ENCODE measurements at places on chromosomes 2 and 18. TPM values are rescaled to one million over a fixed set of nuclear protein-coding genes. Genes with fewer than 3 reads are reported as not detected.

The ACOXL gene
- polyA plus RNA-seq: 0.43 TPM

The GEN1 gene
- 19.4 TPM for polyA plus RNA-seq

The TRIM43 gene
- 0.47 TPM for polyA plus RNA-seq

GRCh38 chr2:217218269-217219163, 358.7 kb upstream of the TNP1 start:
- DNase-seq: no peak

GRCh38 chr2:177123048-177123447, 89.5 kb upstream of the HNRNPA3 start:
- DNase-seq: no peak

DNA sequence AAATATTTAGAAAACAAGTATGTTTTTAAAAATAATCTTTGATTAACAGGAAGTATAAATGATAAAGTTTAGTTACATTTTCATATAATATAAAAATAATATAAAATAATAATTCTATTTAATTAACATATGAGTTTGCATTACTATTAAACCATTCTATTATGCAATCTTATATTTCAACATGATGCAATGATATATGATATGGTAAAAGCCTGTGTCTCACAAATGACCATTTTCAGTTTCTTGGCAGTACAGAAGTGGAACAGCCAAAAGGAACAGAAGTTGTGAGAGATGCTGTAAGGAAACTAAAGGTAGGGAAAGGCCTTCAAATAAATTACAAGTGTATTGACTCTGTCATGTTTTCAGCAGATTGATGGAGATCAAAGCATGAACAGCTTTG, 230.8 kb downstream of the GULP1 start:
- DNase-seq: no peak

GRCh38 chr2:168694866-168695265, 107.6 kb upstream of the NOSTRIN start:
- DNase-seq: no peak

DNA sequence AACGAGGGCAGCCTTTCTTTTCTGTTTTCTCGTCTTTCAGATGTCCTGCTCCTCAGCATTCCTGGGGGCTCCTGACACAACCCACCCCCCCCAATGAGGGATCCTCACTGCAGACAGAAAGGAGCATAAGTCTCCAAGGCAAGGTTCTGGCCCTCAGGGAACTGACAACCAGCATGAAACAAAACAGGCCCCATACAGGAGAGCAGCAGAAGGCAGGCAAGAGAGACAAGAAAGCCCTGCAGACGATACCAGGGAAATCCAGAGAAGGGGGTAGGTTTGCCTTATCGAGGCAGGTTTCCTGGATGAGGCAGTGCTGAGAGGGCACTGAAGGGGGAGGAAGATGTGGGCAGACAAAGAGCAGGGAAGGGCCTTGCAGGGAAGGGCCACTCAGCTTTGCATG, 103.9 kb upstream of the EPAS1 start:
- no peak for DNase-seq

Data from left renal cortex interstitium (tissue), 4 donors.